ENCODE measurements at places on chromosomes 6 and 20. TPM values are rescaled to one million over a fixed set of nuclear protein-coding genes. Genes with fewer than 3 reads are reported as not detected.

DNA sequence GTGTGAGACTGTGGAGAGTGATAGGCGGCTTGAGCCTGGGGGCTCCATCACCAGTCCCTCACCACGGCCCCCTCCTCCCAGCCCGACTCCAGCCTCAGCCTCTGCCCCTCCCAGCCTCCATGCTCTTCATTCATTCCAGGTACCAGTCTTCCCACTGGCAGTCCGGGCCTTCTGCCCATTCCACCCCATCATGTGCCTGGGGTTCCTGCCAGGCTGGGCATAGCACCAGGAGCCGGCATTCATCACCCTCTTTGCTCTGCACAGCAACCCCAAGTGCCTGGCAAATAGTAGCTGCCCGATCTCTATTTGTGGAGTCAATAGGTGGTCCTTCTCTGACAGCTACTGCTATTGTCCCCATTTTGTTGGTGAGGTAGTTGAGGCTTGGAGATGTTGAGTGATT lies 39.6 kb upstream of the GTSF1L start:
- DNase-seq: peak; percentile 48

- peak; percentile 62 for DNase-seq
Observed at GRCh38 chr20:19964289-19965265, 52.6 kb upstream of the NAA20 start.

DNA sequence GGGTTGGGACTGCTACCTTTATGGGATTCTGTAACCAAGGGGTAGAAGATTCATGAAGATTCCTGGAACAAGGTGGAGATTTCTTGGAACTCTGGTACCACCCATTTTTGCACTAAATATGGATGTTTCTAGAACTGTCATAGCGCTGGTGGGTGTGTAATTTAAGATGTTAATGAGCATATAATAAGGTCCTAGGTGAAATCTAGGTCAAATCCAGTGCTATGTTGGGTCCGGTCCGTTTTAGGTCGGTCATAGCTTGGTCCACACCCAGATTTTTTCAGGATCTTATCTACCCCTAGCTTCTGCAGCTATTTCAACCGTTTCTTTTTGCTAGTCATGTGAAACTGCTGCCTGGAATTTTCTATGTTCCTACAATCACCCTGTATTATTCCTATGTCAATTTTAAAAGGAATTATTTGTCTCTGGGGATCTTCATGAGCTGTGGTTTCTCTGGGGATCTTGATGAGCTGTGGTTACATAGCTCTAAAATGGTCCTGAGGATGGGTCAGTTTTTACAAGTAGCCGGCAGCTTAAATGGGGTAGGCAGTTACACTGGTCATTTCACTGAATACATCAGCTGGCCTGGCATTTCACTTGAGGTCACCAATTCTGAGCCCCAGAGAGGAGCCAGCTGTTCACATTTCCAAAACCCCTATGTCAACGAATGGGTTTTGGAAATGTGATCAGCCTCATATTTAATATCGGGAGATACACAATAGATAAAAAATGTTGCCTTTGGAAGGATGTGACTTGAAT lies 652.3 kb upstream of the FLRT3 start:
- no peak for DNase-seq

GRCh38 chr20:3434232-3434631 lies 26.8 kb upstream of the DNAAF9 start:
- no peak for DNase-seq

Gene ARMH2
- not detected for polyA plus RNA-seq

Gene THBS2
- polyA plus RNA-seq: 8.7 TPM

DNA sequence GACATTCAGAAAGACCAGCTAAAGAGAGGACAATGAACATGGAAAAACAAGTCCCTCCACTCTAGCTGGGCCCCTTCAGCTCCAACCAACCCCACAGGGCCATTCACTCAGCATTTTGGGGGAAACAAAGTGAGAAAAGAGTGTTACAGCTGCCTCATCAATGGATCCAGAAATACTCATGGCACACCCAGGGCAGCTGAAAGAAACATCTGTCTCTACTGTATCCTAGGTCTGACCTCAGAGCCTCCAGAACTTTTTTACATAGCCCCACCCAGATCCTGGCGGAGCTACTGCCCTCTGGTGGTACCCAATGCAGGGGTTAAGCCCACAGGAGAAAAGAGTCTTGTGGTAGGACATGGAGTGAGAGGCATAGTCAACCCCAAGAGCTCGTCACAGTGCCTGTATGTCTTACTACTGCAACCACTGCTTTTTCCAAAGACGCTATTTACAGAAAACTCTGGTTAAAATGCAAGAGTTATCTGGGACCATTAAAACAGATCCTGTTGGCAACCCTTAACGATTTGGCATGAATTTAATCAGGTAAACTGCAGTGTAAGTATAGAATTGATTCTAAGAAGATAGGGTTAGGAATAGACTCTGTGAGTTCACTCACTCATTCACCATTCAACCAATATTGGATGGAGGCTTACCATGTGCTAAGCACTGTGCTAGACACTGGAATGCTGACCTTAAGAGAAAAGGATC lies 37.4 kb upstream of the FAM83C start:
- no peak for DNase-seq

Gene PRRT1
- 2.6 TPM for polyA plus RNA-seq

Gene CRYBG1
- 0.38 TPM for polyA plus RNA-seq

Gene SYNGAP1
- polyA plus RNA-seq: 8.0 TPM

- DNase-seq: no peak
Observed at GRCh38 chr6:142478117-142478516, 176.3 kb downstream of the ADGRG6 start.

GRCh38 chr6:119346936-119347335 lies 2.6 kb downstream of the MAN1A1 start:
- DNase-seq: no peak

Gene SSTR4
- not detected for polyA plus RNA-seq

- DNase-seq: no peak
Observed at GRCh38 chr6:22774129-22774528, 204.8 kb downstream of the HDGFL1 start.

DNA sequence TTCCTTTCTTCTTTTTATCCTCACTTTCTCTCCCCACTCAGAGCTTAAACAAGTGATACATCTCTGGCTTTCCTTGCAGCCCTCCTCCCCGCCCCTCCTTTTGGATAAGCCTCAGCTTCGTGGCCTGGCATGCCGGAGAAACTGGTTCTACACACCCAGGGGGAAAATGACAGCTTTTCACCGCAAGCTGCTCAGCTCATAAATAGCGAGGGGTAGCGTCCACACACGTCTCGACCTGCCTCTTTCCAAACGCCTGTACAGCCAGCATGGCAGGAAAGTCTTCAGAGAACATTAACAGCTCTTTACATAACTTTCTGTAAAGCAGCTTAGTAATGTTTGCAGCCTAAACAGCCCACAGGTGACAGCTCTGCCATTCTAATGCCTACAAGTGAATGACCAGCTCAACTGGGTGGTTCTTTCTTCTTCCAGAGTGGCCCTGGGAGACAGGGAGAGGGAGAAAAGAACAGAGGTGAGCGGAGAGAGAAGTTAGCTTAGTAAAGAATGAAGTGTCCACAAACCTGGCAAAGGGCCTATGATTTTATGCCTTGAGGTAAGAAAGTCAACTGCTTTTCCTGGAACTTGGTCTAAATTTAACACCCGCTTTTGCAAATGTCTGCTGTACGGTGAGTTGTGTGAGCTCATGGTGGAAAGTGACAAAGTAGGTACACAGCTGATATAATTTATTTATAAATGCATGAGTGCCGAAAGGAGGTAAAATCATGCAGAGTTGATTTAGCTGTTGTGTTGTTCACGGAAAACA lies 251.5 kb downstream of the TFAP2A start:
- DNase-seq: no peak

- no peak for DNase-seq
Observed at GRCh38 chr6:150897400-150897943, 32.0 kb downstream of the MTHFD1L start.

Gene SAMD5
- polyA plus RNA-seq: 1.0 TPM

Gene CST5
- polyA plus RNA-seq: not detected

DNA sequence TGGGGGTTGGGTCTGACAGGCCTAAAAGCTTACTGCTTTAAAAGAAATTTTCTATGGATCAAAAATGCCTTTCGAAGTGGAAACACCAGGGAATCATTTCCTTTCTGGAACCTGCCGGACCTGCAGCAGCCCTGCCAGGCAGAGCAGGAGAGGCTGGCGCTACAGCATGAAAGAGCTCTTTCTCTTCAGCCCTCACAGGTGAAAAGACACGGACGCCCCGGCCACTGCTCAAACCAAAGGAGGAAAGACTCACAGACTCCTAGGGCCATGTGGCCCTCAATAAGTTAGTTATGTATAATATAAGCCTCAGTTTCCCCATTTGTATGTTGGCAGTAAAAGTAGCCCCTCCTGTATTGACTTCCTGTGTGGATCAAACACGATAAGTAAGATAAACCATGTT lies 8.3 kb downstream of the SCML4 start:
- no peak for DNase-seq

Gene NRSN1
- 0.11 TPM for polyA plus RNA-seq

Gene COL19A1
- polyA plus RNA-seq: 1.0 TPM

DNA sequence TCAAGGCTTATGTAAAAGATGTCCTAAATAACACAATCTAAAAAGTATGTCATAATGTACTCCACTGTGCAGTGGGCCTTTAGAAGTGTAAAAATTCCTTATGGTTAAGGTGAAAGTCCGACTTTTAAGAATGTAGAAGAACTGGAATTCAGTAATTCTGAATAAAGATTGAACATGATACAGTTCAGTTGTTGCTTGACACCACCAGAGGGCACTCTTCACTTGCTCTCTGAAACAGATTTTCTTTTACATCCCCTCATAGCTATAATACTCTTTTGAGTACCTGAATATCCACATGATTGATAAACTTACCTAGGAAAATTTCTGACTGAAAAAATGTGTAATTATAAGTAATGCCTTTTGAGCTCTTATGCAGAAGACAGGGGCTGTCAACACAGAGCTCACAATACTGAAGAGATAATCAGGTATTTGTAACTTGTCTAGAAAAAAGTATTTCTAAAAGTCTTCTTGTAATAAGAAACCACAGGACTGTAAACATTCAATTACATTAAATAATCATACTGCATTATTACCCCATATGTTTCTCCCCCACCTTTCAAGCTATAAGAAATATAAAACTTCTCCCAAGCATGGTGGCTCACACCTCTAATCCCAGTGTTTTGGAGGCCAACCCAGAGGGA lies 92.1 kb downstream of the POPDC3 start:
- no peak for DNase-seq

GRCh38 chr20:20761301-20761700 lies 48.9 kb upstream of the RALGAPA2 start:
- DNase-seq: no peak

Gene PRICKLE4
- 1.7 TPM for polyA plus RNA-seq

Gene GLP1R
- 3.5 TPM for polyA plus RNA-seq

GRCh38 chr6:15362274-15363160 lies 116.6 kb downstream of the JARID2 start:
- DNase-seq: no peak

DNA sequence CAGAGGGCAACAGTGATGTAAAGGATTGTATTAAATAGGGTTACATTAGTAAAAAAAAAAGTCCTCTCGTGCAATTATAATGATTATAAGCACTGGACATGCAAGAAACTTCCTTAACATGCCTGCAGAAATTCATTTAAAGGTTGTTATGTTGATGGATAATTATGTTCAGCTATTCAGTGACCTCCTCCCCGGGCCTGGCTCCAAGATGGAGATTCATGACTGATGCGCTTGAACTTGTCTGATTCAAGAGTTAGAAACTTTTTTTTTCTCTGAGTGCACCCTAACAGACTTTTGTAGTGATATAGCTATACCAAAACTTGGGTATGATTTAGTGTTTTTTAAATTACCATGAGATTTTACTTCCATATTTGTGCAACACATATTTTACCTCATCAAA lies 1170.0 kb upstream of the CITED2 start:
- no peak for DNase-seq

Gene TNFRSF21
- 4.5 TPM for polyA plus RNA-seq

Gene ESR1
- 0.70 TPM for polyA plus RNA-seq

DNA sequence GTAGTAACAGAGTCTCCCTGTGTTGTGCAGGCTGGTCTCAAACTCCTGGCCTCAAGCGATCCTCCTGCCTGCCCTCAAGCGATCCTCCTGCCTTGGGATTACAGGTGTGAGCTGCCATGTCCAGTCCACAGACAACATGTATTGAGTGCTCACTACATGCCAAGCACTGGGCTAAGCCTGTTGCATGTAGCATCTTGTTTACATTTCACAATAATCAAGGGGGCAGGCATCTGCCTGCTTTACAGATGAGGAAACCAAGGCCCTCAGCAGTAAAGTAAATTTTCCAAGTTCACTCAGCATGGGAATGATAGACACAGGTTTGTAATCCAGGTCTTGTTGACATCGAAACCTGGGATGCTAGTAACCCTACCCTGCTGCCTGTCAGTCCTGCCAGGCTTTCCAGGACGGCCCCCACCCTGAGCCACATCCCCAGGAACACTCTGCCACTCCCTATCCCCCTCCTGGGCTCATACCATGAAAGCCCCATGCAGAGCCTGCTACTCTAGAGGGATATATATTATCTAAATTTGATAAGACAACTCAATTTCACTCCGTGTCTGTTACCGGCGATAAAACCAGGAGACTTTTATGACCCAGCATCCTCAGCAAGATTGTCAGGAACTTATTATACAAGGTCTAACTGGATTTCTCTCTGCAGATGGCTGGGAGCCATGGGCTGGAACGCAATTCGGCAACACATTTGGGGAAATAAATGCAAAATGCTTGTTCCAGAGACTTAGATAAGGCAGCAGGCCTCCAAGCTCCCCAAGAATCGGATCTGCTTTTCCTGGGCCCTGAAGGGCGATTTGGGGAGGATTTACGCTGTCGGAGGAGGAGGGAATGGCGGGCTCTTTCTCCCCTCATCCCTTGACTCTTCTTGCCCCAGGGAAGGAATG lies 30.4 kb downstream of the CD40 start:
- DNase-seq: no peak

Gene SLC22A3
- 0.88 TPM for polyA plus RNA-seq

Gene AHCY
- polyA plus RNA-seq: 64.3 TPM

- DNase-seq: no peak
Observed at GRCh38 chr20:37096415-37097041, 731 bp upstream of the RBL1 start.

All from right cardiac atrium (tissue), 5 donors.